ENCODE measurements at places on chromosomes 2 and 18. TPM values are rescaled to one million over a fixed set of nuclear protein-coding genes. Genes with fewer than 3 reads are reported as not detected.

- no peak for DNase-seq
Observed at GRCh38 chr2:68776124-68776523, 41.5 kb downstream of the ARHGAP25 start.

DUSP19 gene
- total RNA-seq = 1.2 TPM

- DNase-seq = no peak
Observed at GRCh38 chr2:24276349-24276899, 83.9 kb downstream of the ITSN2 start.

GRCh38 chr2:190626641-190627210, 22.2 kb upstream of the NAB1 start:
- no peak for DNase-seq

DNA sequence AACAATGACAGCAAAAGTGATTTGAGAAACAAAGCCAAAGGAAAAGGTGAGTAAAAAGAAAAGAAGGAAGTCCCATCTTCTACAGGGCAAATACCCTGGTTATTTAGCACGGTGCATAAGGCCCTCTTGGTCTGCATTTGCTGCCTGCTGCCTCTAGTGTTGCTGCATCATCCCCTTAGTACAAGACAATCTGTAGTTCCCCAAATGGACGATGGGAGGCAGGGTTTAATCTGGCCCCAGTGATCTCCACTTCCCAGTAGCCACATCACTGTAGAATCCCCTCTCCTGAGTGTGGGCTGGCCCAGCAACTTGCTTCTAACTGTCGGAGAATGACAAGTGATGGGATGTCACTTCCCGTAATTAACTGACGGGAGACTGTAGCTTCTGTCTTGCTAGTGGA, 85.1 kb downstream of the CTAGE1 start:
- peak; percentile 50 for DNase-seq

GRCh38 chr2:112923237-112923966, 12.4 kb downstream of the IL37 start:
- DNase-seq = peak; percentile 30

- DNase-seq = peak; percentile 52
Observed at GRCh38 chr2:133504566-133505505, 63.4 kb downstream of the NCKAP5 start.

Data from HT1080 (cell line).